ENCODE measurements at places on chromosomes 5 and 9.

GRCh38 chr9:121317737-121318630, 50.0 kb downstream of the GSN start:
- no peak for DNase-seq
- H3K4me3 ChIP-seq = no peak overlapping the region
- H3K27ac ChIP-seq = no peak overlapping the region
- H3K4me1 ChIP-seq = peaks cover 14% of the 10 kb centered on the region
- H3K36me3 ChIP-seq = peaks cover 86% of the 10 kb centered on the region
- no peaks in the 10 kb centered on the region for H3K27me3 ChIP-seq

DNA sequence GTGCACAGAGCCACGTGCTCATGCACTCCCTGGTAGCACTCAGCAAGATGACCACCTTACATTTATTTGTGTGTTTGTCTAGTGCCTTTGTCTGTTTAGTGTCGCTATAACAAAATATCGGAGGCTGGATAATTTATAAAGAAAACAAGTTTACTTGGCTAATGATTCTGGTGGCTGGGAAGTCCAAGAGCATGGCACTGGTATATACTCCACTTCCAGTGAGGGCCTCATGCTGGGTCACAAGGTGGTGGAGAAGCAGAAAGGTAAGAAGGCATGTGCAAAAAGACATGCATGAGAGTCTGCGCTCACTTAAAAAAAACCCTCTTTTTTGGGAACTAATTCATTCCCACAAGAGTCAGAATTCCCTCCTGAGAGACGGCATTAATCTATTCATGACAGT, 52.5 kb upstream of the BOD1 start:
- no peak for DNase-seq
- no peak overlapping the region for H3K4me3 ChIP-seq
- no peaks in the 10 kb centered on the region for H3K36me3 ChIP-seq

DNA sequence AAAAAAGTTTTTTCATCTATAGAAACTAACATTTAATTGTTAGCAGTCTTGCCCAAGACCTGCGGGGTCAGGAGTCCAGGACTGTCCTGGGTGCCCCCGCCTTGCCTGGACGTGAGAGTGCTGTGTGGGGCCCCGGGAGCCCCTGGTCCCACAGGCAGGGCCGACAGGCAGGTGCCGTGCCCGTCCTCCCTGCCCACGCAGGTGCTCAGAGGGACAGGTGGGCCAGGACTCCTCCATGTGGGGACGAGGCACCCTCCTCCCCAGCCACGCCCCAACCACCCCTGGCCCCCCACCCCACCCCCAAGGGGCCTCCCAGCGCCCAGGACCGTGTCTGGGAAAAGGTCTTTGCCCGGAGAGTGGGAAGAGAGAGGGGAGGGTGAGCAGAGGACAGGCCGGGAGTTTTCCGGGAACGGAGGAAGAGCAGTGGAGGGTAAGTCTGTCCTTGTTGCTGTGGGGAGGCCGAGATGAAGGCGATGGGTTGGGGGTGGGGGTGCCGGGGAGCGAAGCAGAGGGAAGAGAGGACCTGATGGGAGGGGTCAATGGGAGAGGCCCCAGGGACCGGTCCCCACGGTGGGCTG, 2.7 kb upstream of the LCN12 start:
- H3K27ac ChIP-seq = no peak overlapping the region
- no peaks in the 10 kb centered on the region for H3K36me3 ChIP-seq
- H3K4me3 ChIP-seq = peak overlapping the region; percentile 67
- H3K27me3 ChIP-seq = peaks cover 8% of the 10 kb centered on the region
- peaks cover 29% of the 10 kb centered on the region for H3K4me1 ChIP-seq

- H3K4me1 ChIP-seq = peaks cover 6% of the 10 kb centered on the region
- peaks cover 3% of the 10 kb centered on the region for H3K36me3 ChIP-seq
- peak overlapping the region; percentile 63 for H3K4me3 ChIP-seq
- no peaks in the 10 kb centered on the region for H3K27me3 ChIP-seq
- H3K27ac ChIP-seq = peak overlapping the region; percentile 93
Observed at GRCh38 chr5:142356716-142357468, 32.1 kb upstream of the SPRY4 start.

- no peaks in the 10 kb centered on the region for H3K36me3 ChIP-seq
- peak overlapping the region; percentile 85 for H3K4me3 ChIP-seq
- no peaks in the 10 kb centered on the region for H3K27me3 ChIP-seq
- H3K4me1 ChIP-seq = peaks cover 5% of the 10 kb centered on the region
- H3K27ac ChIP-seq = peak overlapping the region; percentile 69
Observed at GRCh38 chr5:14663734-14664269, 716 bp upstream of the OTULIN start.

DNA sequence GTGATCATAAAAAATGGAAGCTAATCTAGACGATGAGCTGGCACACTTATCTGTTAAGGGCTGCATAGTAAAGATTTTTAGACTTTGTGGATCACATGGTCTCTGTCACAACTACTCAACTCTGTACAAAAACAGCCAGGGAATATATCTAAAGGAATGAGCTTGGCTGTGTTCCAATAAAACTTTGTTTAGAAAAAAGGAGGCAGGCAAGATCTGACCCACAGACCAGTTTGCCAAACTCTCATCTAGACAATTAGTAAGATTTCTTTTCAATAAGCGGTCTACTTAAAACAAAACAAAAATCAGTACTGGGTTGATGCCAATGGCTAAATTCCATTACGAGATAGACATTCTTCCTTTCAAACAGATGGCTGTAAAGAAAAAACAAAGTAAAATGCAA, 53.0 kb upstream of the RETREG1 start:
- DNase-seq = peak; percentile 43
- no peaks in the 10 kb centered on the region for H3K27me3 ChIP-seq
- no peaks in the 10 kb centered on the region for H3K4me1 ChIP-seq
- no peak overlapping the region for H3K27ac ChIP-seq
- H3K36me3 ChIP-seq = peaks cover 43% of the 10 kb centered on the region
- no peak overlapping the region for H3K4me3 ChIP-seq

DNA sequence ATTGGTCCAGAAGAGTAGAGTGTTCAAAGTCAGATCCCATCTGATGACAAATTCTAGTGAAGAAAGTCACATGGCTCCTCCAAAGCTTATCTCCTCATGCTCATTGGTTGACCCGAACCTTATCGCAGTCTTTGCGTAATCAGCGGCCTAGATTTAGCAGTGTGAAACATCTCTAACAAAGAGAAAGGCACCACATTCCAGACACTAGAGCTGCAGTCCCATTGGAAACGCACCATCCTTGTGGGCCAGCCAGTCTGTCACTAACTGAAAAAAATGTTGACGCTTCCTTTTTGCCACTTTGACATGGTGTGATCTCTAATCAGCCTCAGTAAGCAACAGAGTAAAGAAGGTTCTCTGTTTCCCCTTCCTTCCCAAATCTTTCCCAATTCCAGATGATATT, 458.0 kb upstream of the WWC1 start:
- DNase-seq = no peak
- no peaks in the 10 kb centered on the region for H3K36me3 ChIP-seq
- no peaks in the 10 kb centered on the region for H3K27me3 ChIP-seq
- no peak overlapping the region for H3K4me3 ChIP-seq
- no peaks in the 10 kb centered on the region for H3K4me1 ChIP-seq

DNA sequence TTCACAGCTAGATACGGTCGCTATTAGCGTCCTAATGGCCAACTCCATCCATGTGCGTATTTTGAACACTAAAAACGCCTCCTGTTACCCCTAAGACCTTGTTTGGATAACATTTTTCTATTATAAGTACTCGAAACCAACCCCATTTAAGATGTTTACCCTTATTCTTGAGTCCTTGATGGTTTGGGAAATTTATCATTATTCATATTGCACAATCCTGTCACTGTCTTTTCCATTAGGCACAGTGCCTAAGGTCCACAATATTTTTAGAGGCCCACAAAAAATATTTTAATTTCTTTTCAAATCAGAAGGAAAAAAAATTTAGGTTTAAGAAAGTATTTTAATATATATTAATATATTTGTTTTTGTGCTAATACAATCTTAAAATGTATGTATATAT, 1.3 kb upstream of the LIFR start:
- DNase-seq = no peak
- peak overlapping the region; percentile 94 for H3K4me3 ChIP-seq
- peaks cover 3% of the 10 kb centered on the region for H3K27me3 ChIP-seq
- H3K36me3 ChIP-seq = no peaks in the 10 kb centered on the region
- no peak overlapping the region for H3K27ac ChIP-seq

DNA sequence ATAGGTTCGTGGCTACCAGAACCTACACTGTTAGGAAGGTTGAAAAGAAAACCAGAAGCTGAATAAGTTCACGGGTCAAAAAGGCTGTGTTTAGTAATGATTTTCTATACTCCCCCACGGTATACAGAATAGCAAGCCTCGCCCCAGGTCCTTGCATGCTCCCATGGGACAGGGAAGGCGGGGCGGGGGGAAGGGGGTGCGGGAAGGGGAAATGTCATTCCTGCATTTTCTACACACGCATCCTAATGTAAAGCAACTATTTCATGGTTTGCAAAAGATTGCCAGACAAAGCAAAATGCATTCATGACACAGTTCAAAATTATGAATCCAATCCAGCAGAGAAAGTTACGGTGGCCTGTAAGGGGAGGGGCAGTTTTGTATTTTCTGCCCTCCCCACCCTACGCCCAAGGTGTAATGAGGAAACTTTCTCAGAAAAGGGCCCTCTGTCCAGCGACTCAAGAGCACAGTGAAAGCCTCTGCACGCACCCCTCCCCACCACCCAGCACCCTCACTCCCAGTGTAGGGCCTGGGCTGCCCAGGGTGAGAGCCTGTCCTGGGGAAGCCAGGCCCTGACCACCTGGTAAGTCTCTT, 105.2 kb downstream of the ROR2 start:
- no peak overlapping the region for H3K27ac ChIP-seq
- H3K36me3 ChIP-seq = peaks cover 4% of the 10 kb centered on the region
- no peak overlapping the region for H3K4me3 ChIP-seq
- H3K4me1 ChIP-seq = peaks cover 26% of the 10 kb centered on the region

GRCh38 chr9:35406183-35406959, 83.5 kb upstream of the RUSC2 start:
- no peaks in the 10 kb centered on the region for H3K27me3 ChIP-seq
- H3K27ac ChIP-seq = no peak overlapping the region
- no peak overlapping the region for H3K4me3 ChIP-seq
- peaks cover 10% of the 10 kb centered on the region for H3K36me3 ChIP-seq
- H3K4me1 ChIP-seq = no peaks in the 10 kb centered on the region
- DNase-seq = peak; percentile 2

DNA sequence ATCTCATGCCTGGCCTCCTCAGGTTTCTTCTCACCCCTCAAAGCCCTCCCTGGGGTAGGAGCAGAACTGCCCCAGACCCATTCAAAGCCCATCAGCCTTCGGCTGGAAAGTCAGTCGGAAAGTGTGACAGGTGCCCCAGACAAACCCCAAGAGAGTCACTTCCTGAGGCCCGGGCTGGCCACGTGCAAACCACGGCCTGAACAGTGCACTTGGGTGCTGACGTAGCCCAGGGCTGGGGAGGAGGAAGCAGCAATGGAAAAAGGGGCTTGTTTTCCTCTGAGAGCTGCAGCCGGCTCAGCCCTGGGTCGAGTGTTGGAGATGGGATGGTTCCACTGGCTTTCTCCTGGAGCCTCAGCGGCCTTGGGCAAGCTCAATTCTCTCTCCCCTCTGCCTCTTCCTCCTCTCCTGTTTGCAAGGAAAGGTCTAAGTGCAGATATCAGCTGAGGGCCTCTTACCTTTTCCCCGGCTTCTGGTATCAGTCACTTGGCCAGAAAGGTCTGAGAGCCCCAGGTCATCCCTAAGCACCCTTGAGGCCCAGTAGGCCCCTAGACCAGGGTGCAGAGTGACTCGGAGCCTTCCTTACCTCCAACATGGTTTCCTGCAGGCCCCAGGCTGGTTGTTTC, 5.9 kb upstream of the EGR1 start:
- H3K36me3 ChIP-seq = no peaks in the 10 kb centered on the region
- peak; percentile 32 for DNase-seq
- no peak overlapping the region for H3K4me3 ChIP-seq
- H3K4me1 ChIP-seq = peaks cover 5% of the 10 kb centered on the region

- no peak overlapping the region for H3K4me3 ChIP-seq
- H3K27ac ChIP-seq = no peak overlapping the region
- peak; percentile 94 for DNase-seq
- no peaks in the 10 kb centered on the region for H3K36me3 ChIP-seq
Observed at GRCh38 chr9:137482094-137482781, 23.1 kb upstream of the NSMF start.

GRCh38 chr5:139422307-139422893, 16.9 kb downstream of the DNAJC18 start:
- H3K4me3 ChIP-seq = no peak overlapping the region
- H3K27me3 ChIP-seq = no peaks in the 10 kb centered on the region
- H3K27ac ChIP-seq = no peak overlapping the region
- H3K36me3 ChIP-seq = peaks cover 62% of the 10 kb centered on the region
- DNase-seq = peak; percentile 77

DNA sequence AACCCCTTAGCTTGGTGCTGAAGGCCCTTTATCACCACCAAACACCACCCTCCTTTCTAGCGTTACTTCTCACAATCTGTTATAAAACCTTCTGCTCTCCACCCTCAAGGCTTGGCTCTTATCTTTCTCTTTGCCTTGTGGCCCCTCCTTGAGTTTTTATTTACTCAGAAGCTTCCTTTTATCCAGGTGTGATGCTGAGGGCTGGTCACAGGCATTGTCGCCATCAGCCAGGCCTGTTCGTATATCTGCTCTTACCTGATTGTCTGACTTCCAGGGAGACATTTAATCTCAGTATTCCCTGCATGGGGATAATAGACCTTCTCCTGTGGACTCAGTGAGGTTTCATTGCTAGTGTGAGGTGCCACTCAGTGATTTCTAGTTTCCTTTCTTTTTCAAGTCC, 34.2 kb downstream of the MEGF10 start:
- DNase-seq = no peak
- peaks cover 1% of the 10 kb centered on the region for H3K4me1 ChIP-seq
- H3K27ac ChIP-seq = no peak overlapping the region
- H3K27me3 ChIP-seq = no peaks in the 10 kb centered on the region
- H3K4me3 ChIP-seq = no peak overlapping the region
- H3K36me3 ChIP-seq = no peaks in the 10 kb centered on the region

DNA sequence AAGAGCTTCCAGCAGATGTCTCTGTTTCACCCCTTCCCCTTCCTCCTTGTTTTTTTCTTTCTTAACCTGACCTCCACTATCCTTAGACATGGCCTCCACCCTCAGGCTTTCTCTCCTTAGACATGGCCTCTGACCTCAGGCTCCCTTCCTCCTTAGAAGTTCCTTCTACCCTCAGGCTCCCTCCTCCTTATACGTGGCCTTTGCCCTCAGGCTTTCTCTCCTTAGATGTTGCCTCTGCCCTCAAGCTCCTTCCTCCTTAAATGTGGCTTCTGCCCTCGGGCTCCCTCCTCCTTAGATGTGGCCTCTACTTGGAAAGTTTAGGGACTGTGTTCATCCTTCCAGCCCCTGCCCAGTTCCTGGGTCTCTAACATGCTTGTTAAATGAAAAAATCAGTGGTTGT, 180.4 kb upstream of the S1PR3 start:
- no peak for DNase-seq
- no peaks in the 10 kb centered on the region for H3K36me3 ChIP-seq
- no peak overlapping the region for H3K4me3 ChIP-seq
- peaks cover 10% of the 10 kb centered on the region for H3K4me1 ChIP-seq
- no peak overlapping the region for H3K27ac ChIP-seq
